Thoracic aorta (tissue), 2 donors: ENCODE measurements at places on chromosomes 4 and X. TPM values are rescaled to one million over a fixed set of nuclear protein-coding genes. Genes with fewer than 3 reads are reported as not detected.

SCARB2 gene
- 165 TPM for total RNA-seq

RRAGB gene
- total RNA-seq, result 35.2 TPM

GK2 gene
- not detected for total RNA-seq

RBM46 gene
- total RNA-seq, result not detected

DNAAF6 gene
- not detected for total RNA-seq

TENM3 gene
- 0.68 TPM for total RNA-seq

ARR3 gene
- total RNA-seq, result not detected

PSAPL1 gene
- total RNA-seq, result not detected

SPATA18 gene
- 9.0 TPM for total RNA-seq

TIGD4 gene
- total RNA-seq, result 0.49 TPM

GRCh38 chr4:139889901-139890300 lies 224.3 kb downstream of the MGST2 start:
- DNase-seq, result no peak

DNA sequence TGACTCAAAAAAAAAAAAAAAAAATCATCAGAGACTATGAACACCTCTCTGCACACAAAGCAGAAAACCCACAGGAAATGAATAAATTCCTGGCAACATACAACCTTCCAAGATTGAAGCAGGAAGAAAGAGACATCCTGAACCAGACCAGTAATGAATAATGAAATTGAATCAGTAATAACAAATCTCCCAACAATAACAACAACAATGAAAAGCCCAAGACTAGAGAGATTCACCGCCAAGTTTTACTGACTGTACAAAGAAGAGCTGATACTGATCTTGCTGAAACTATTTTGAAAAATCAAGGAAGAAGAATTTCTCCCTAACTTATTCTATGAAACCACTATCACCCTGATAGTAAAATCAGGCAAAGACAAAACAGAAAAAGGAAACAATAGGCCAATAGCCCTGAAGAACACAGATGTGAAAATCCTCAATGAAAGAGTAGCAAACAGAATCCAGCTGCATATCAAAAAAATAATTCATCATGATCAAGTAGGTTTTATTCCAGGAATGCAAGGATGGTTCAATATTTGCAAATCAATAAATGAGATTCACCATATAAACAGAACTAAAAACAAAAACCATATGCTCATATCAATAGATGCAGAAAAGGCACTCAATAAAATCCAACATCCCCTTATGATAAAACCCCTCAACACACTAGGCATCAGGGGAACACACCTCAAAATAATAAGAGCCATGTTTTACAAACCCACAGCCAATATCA lies 31.0 kb upstream of the PLK4 start:
- no peak for DNase-seq

DNA sequence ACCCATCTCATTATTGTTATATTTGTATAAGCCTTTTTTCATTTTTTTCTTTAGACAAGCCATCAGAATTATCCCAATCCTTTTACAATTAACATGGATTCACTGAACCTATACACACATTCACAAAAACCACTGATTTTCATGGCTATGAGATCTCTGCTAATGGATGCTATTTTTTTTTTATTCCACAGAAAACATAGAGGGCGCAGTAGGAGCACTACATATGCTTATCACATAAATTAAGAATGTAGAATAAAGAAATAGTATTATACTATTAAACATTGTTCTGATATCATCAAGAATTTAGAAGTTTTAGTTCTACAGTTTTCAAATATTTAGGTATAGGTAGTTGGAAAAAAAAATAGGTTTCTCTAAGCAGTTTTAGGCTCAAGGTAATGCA lies 1477.4 kb downstream of the ARAP2 start:
- DNase-seq, result no peak

DNA sequence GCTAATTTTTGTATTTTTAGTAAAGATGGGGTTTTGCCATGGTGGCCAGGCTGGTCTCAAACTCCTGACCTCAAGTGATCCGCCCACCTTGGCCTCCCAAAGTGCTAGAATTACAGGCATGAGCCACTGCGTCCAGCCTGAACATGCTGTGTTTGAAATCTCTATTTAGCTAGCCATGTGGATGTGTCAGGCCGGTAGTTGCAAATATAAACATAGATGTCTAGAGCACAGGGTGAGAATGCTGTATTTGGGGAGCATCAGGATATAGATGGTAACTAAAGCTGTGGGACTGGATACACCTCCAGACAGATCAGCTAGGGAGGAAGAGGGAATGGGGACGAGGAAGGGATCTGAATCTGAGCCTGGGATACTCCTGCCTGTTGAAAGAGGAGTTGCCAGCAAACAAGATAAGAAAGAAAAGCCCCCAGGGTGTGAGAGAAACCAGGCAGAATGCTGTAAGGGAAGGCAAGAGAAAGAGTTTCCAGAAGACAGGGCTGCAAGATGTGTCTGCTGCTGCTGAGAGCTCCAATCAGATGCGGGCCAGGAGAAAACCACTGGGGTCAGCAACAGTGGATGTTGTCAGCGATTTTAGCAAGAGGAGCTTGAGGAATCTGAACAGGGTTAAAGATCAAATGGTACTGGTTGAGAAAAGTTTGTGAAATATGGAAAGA lies 177.4 kb downstream of the PALLD start:
- DNase-seq, result no peak

GRCh38 chrX:119075270-119076025 lies 2.7 kb downstream of the CT47C1 start:
- DNase-seq, result no peak

- DNase-seq, result no peak
These were observed 21.4 kb upstream of the PGM2 start for GRCh38 chr4:37805091-37805490.

GRCh38 chr4:110188113-110188512 lies 10.3 kb downstream of the ELOVL6 start:
- DNase-seq, result no peak

- DNase-seq, result no peak
These were observed 56.8 kb upstream of the TXK start for GRCh38 chr4:48190839-48191238.

DNA sequence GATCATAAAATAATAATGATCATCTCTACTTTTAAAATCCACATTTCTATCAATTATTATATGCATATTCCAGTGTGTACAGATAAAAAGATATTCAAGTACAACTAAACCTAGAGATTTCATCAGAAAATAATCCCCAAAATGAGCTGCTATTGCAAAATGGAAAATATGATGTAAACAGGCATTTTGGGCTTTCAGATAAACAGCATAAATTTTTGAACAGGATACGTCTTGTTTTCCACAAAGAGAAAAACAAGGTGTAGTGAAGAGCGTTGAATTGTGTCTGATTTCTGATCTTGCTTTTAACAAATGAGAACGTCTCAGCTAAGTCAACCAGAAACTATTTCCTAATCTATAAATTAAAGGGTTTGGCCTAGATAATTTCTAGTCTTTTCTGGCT lies 349.6 kb upstream of the FTHL17 start:
- no peak for DNase-seq

- no peak for DNase-seq
These were observed 40.9 kb upstream of the PRDM5 start for GRCh38 chr4:120963449-120963848.

GRCh38 chr4:38366997-38367396 lies 297.0 kb upstream of the KLF3 start:
- no peak for DNase-seq

DNA sequence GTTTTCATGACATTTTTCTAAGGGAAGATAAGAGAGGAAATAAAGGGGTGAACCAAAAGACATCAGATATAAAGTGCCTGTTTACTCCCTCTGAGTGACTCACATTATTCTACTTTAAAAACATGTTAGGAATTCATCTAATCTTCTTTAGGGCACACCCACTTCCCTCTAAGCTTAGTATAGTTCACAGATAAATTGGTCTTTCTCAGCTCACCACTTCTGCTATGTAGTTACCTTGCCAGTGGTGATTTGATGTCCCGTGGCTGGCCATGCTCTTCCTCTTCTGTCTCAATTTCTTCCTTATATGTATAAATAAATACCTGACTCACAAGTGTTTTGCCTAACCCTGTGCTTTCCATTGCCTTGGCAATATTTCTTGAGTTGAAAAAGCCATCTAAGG lies 96.8 kb downstream of the PDLIM5 start:
- no peak for DNase-seq

DNA sequence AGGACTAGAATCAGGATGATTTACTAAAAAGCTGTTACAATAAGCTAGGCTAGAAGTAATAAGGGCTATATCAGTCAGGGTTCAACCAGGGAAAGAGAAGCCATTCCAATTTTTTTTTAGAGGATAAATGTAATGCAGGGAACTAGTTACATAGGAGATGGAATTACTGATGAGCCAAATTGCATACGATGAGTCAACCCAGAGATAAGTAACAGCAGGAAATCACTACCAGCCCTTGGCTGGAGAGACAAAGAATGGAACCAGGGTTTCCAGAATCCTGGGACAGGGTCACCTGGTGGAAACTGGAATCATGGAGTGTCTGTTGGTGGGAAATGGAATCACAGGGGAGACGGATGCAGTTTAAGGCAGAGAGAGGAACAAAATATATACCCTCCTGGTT lies 13.1 kb upstream of the MAGEA4 start:
- DNase-seq, result no peak
